ENCODE measurements at places on chromosomes 3 and 15. TPM values are rescaled to one million over a fixed set of nuclear protein-coding genes. Genes with fewer than 3 reads are reported as not detected.

- no peak for DNase-seq
These were observed 168.8 kb upstream of the TOPAZ1 start for GRCh38 chr3:44072601-44073540.

DNA sequence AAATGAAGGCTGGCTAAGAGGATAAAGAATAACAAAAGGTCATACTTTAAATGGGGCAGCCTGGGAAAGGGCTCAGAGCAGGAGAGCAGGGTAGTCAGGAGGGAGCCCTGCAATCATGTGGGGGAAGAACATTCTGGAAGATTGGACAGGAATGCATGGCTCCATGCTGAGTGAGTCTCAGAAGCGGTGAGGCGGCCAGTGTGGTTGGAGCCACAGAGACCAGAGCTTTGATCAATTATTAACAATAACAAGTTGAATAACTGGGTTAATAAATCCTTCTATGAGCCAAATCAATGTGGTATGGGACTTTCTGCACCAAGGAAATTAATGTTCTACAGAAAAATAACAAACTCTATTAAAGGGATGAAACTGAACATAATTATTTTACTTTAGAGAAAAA, 57.9 kb upstream of the DCUN1D1 start:
- DNase-seq = peak; percentile 2

DNA sequence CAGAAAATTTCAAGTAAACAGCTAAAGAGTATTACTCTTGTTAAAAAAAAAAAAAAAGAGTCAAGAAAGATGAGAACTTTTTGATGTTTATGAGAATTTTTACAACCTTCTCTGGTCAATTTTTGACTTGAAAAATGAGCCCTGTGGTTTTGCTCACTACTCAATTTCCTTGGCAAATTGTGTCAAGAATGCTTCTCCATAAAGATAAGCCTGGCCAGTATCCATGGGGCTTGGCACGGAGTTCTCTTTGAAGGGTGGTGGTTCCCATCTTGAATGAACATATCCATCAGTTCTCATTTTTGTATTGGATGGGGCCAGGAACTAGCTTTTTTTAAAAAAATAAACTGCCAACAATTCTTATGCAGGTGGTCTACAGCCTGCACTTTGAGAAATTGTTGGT, 179.9 kb downstream of the RYR3 start:
- DNase-seq = no peak

DNA sequence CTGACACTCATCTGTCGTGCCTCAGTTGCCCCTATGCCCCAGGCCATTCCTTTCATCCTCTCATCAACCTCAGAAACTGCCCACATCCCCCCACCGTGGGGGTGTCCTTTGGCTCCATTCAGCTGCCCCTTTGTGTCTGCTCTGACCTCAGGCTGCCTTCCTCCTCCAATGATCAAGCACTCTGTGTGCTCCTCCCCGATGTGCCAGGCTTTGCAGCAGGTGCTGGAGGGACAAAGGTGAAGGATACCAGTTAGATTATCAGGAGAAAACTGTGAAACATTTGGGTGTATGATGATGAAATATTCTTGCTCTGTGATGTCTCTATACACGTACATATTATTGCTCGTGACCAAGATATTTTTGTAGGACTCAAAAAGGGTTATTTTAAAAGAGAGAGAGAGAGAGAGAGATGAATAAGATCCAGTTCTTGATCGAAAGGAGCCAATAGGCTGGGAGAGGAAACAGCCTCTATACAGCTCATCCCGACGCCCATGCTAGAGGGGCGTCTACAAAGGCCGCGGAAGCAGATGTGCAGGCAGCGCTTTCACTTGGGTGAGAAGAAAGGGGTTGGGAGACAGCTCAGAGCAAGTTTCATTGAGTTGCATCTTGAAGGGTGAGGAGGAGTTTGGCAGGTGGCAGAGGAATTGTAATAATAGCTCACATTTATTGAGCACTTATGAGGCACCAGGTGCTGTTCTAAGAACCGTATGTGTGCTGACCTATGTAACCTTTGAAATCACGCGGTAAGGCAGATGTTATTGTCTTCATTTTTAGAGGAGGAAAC, 28.3 kb upstream of the ADCY5 start:
- no peak for DNase-seq

GRCh38 chr3:30908456-30909037, 14.1 kb upstream of the GADL1 start:
- no peak for DNase-seq

GRCh38 chr3:149234671-149235245, 13.1 kb upstream of the CP start:
- no peak for DNase-seq

- DNase-seq = no peak
These were observed 304.0 kb upstream of the TPRG1 start for GRCh38 chr3:188867691-188868265.

GRCh38 chr15:94844198-94844537, 612.8 kb downstream of the MCTP2 start:
- no peak for DNase-seq

- DNase-seq = no peak
These were observed 101.9 kb downstream of the TNIK start for GRCh38 chr3:171358181-171358880.

DNA sequence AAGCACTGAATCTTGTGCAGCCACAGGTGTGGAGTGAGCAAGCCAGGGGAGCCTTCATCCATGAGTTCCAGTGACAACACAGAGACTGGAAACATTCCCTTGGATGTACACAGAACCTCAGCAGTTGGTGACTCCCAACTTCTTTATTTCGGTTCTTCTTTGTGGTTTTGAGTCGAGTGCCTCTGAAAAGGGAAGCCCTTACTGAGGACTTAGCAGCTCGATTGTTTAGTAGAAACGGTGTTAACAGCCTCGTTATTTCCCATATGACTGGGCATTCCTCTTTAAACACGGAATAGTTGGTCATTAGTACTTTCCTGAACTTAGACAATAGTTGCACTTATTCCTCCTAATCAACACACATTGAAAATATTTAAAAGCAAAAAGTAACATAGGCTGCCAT, 7.7 kb downstream of the SLCO3A1 start:
- no peak for DNase-seq

- DNase-seq = no peak
These were observed 324.1 kb upstream of the ALCAM start for GRCh38 chr3:105042586-105042985.

DNA sequence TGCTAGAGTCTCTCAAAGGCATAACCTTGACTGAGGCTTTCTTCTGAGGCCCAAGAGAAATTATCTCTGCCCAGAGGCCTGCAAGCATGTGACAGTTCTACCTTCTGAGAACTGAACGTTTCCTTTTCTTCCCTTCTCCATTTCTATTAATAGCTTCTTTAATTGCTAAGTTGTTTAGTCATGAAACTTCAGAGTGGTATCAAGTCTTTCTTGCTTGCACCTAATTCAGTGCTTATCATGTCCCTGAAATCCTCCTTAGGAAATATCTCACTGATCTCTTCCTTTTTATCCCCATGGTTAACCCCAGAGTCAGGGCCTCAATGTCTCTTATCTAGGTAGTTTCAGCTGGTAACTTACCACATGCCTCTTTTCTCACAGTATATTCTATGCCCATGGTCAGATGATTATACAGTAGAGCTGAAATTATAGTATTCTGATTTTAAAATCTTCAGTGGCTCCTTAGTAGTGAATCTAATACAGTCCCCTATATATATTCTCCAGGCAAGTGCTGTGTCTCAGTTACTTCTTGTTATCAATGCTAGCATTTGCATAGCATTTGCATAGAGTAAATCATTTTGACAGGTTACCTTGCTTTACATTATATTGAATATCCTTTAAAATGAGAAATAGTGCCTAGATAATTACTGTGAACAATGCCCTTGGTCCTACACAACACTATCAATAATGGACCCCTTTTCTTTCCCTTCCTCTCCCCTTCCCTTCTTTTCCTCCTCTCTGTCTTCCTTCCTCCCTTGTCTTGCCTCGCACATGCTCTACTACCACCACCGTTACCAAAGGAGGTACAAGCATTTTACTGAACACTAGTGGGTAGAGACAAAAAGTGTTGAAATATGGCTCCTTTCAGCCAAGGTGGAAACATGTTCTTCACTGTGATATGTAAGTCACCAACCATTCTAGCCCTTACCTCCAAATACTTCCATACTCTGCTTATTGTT, 33.0 kb downstream of the KBTBD8 start:
- DNase-seq = no peak

- DNase-seq = no peak
These were observed 262.4 kb downstream of the UBE2E2 start for GRCh38 chr3:23465569-23465968.

The VEPH1 gene
- polyA plus RNA-seq = 62.6 TPM

The HHATL gene
- 0.82 TPM for polyA plus RNA-seq

The CRTC3 gene
- polyA plus RNA-seq = 27.0 TPM

The EFL1 gene
- polyA plus RNA-seq = 23.4 TPM

The GASK1A gene
- polyA plus RNA-seq = 3.1 TPM

The SLC22A13 gene
- polyA plus RNA-seq = 2.4 TPM

The CTXN2 gene
- not detected for polyA plus RNA-seq

The LMCD1 gene
- polyA plus RNA-seq = 30.4 TPM

Measured in right renal cortex interstitium (tissue), 3 donors.